ENCODE measurements at places on chromosomes 13 and 19.

- peak; percentile 70 for DNase-seq
Measured at GRCh38 chr19:13164343-13165161, 14.3 kb downstream of the IER2 start.

GRCh38 chr19:33434886-33435705, 61.6 kb downstream of the CEBPG start:
- peak; percentile 58 for DNase-seq

GRCh38 chr13:95530178-95530577, 22.3 kb upstream of the CLDN10 start:
- DNase-seq, result no peak

- DNase-seq, result no peak
Measured at GRCh38 chr13:84332346-84332745, 450.1 kb upstream of the SLITRK1 start.

DNA sequence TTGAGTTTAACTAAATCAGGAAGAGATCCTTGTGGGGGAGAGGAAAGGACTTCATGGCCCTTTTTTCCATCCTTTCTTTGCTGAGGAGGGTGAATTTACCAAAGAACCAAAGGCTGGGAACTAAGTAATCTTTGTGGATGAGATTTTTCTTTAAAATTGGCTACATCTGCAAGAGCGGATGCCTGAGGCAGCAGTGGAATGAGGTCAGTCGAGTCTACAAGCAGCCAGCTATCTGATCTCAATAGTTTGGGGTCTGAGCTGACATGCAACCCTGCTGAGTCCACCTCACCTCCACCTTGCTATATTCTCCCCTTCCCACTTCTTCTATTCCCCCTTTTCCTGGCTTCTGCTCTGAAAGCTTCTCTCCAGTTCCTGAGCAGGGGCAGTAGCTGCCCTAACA, 3.6 kb upstream of the DNAJC15 start:
- DNase-seq, result peak; percentile 35

- no peak for DNase-seq
Measured at GRCh38 chr13:46895381-46895780, 1.5 kb downstream of the HTR2A start.

DNA sequence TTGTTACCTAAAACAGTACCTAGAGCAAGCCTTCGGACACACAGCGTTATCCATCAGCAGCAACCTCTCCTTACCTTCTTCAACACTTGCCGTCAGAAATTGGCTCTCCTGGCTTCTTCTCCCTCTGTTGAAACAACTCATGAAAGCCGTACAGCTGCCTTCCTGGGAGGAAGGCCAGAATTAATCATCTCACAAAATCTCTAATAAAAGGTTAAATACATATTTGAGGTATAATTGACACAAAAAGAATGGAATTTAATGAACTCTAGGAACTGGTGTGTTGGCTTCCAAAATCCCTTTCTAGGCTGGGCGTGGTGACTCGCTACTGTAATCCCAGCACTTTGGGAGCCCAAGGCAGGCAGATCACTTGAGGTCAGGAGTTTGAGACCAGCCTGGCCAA, 37.3 kb upstream of the GTF2F2 start:
- DNase-seq, result peak; percentile 83

- no peak for DNase-seq
Measured at GRCh38 chr19:38743394-38744297, 628 bp downstream of the CAPN12 start.

DNA sequence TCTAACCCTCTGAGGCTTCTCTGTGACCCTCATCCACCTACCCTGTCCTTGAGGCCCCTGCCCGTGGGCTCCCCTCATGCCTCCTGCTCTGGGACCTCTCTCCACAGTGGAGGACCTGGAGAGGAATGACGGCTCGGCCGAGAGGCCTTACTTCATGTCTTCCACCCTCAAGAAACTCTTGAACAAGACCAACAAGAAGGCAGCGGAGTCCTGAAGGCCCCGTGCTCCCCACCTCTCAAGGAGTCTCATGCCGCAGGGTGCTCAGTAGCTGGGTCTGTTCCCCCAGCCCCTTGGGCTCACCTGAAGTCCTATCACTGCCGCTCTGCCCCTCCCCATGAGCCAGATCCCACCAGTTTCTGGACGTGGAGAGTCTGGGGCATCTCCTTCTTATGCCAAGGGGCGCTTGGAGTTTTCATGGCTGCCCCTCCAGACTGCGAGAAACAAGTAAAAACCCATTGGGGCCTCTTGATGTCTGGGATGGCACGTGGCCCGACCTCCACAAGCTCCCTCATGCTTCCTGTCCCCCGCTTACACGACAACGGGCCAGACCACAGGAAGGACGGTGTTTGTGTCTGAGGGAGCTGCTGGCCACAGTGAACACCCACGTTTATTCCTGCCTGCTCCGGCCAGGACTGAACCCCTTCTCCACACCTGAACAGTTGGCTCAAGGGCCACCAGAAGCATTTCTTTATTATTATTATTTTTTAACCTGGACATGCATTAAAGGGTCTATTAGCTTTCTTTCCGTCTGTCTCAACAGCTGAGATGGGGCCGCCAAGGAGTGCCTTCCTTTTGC, 10.8 kb upstream of the ILF3 start:
- no peak for DNase-seq

- DNase-seq, result no peak
Measured at GRCh38 chr19:4284176-4284958, 5.3 kb downstream of the SHD start.

GRCh38 chr13:28204043-28204442, 65.7 kb downstream of the PAN3 start:
- no peak for DNase-seq

GRCh38 chr19:19192910-19193423, 909 bp downstream of the RFXANK start:
- DNase-seq, result no peak

GRCh38 chr19:50226536-50226935, 23.1 kb downstream of the MYH14 start:
- no peak for DNase-seq

- DNase-seq, result peak; percentile 41
Measured at GRCh38 chr13:46473806-46474205, 79.2 kb upstream of the LRCH1 start.

- no peak for DNase-seq
Measured at GRCh38 chr19:10927730-10928562, 493 bp downstream of the YIPF2 start.

DNA sequence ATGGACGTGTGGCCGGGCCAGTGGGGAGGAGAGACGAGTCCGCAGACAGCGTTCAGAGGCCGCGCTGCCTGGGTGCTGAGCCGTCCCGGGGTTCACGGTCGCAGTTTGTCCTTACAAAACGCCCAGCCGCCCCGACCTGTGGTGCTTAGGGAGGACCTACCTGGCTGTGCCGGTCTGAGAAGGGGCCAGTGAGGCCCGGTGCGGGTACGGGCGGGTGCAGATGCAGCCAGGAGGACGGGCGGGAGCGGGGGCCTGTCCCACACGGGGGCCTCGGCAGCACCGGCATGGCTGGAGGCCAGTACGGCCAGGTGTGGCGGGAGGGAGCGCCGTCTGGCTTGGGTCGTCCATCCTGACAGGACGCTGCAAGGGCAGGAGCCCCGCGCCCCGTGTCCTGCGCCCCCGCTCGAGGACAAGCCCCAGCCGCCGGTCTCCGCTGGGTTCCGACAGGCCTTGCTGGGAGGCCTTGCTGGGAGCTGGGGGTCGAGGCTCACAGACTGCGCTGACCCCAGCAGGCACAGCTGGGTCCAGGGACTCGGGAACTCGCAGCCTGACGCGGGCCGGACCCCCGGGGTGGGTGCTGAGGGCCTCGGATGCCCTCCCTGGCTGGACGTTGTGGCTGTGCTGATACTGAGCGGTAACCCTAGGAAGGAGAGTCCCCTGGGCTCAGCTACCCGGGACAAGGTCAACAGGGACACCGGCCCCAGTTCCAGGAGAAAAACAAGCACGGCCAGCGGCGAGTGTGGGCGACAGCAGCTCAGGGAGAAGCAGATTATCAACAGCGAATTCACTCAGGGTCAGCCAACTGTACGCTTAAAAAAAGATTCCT, 5.3 kb upstream of the PROZ start:
- DNase-seq, result no peak

GRCh38 chr13:39982745-39983144, 327.3 kb downstream of the COG6 start:
- DNase-seq, result no peak
